NCI-H2029 treated with DMSO at 0.1 percent for 48 hours (cell line): ENCODE measurements at places on chromosomes 6 and 20.

DNA sequence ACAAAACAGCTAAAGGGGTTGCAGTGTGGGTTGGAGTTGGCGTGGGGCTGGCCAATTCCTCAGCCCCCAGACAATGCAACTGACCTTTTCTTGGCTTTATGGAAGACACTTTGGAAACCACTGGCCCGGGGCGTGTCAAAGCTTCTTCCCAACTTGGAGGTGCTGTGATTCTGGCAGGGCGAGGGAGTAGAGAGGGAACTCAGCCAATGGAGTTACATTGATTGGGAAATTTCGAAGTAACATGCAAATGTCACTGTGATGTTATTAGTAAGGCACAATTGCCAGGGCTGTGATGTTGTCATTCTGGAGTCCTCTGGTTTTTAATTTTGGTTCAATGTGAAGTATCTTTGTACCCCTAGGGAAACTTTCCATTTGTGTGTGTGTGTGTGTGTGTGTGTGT is 41.5 kb upstream of the EPB41L1 start:
- no peak for DNase-seq

GRCh38 chr6:14309516-14309915 is 191.9 kb downstream of the CD83 start:
- peak; percentile 73 for DNase-seq

- DNase-seq: no peak
Measured at GRCh38 chr6:11111769-11112437, 378 bp upstream of the ERVFRD-1 start.

DNA sequence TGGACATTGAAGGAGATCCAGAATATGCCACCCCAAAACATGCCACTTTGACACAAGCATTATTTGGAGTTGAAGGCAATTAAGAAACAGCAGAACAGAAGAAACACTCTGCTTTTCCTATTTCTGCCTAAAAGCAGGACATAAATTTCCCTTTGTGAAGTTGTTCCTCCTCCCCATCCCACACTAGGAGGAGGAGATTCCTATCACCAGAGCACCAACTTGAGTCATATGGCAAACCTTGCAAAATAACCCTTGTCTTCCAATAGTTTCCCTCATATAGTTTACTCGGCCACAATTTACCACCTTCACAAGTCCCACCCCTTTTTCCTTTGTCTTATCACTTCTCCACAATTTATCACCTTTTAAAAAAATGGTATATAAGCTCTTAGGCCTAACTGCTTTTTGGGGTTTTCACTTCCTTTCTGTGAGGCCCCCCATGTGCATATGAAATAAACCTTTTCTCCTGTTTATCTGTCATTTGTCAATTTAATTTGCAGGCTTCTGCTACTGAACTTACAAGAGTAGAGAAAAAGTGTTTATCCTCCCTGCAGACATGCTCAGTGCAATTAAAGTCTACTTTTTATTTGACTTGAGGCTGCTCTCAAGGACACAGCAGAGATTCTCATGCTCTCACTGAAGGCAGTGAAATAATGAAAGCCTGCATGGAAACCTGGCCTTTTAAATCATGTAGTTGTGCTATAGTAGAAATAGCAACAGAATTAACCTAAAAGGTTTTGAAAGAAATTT is 2.8 kb upstream of the RAB23 start:
- no peak for DNase-seq

DNA sequence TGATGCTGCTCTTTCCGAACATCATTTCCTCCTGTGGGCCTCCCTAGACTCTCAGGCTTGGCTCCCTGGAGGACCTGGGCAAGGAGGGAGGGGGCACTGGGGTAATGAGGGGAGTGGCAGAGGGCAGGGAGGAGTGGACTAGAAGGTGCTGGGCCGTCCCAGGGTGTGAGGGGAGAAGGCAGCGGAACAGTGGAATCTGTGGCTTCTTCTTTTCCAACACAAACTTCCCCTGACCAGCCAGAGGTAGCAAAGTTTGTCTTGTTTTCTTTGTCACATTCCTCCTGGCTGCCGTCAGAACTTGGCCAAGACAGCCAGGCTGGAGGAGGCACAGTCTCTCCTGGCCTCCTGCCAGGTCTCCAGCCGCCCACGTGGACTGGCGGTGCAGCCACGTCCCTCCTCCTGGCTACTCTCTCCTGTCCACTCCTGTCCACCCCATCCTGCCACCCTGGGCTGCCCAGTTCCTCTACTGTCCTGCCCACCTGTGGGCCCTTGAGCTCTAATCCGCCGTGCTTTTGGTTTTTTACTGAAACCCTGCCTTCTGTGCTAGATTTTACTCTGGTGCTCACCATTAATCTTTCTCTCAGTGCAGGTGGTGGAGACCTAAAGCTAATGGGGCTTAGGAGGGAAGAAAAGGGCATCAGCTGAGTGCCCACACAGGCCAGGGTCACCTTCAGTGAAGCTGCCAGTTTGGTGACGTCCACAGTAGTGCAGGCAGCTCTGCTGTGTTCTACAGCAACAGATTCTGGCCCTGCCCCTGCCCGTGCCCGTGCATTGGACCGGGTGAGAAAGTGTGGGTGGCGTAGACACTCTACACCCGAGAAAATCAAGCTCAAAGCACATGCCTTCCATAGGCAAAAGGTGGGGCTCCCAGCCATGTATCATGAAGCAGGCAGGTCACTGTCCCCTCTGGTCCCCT is 2.8 kb upstream of the CDSN start:
- no peak for DNase-seq

DNA sequence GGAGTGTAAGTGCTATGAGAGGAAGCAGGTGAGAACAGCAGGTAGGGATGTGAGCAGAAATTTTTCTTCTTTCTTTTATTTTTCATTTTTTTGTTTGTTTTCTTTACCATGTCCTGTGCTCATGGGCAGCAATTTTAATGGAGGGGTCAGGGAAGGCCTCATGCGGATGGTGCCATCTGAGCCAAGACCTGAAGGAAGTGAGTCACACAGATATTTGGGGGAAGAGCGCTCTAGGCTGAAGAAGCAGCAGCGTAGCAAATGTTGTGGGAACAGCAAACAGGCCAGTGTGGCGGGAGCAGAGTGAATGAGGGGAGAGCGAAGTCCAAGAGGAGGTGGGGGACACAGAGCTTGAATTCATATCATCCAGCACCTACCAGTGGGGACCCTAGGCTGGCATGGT is 12.7 kb downstream of the SPDEF start:
- no peak for DNase-seq

DNA sequence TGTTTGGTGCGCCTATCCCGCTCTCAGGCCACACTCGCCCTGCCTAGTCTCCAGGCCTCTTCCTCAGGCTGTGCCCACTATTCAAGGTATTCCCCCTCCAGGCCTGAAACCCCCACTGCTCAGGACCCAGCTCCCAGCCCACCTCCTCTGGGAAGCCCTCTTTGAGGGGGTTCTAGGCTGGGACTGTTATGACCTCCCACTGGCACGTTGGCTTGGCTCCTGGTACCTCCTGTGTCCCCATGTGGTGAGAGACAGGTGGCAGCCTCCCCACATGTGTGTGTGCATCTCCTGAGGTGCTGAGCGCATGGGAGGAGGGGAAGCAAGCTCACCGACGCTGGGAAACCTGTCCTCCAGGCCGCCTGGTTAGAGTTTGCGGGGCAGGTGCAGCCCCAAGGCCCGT is 82.5 kb downstream of the EDN3 start:
- DNase-seq: no peak

- no peak for DNase-seq
Measured at GRCh38 chr20:20139403-20139802, 87.1 kb downstream of the CFAP61 start.

DNA sequence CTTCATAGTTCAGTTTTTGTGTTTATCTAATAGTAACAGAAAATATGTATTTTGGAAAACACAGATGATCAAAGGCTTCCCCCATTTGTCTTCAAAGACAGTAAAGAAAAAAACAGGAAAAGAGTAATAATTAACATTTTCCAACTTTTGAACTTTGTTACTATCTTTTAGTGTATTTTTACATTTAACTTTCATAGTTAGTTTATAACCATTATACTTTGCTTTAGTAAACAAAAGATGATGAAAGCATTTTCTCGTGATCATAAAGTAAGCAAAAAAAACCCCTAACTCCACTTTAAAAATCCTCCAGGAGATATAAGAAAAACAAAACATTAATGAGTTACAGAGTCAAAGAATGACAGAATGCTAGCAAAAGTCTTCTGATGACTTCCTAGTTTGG is 13.6 kb upstream of the GPRC6A start:
- DNase-seq: no peak

DNA sequence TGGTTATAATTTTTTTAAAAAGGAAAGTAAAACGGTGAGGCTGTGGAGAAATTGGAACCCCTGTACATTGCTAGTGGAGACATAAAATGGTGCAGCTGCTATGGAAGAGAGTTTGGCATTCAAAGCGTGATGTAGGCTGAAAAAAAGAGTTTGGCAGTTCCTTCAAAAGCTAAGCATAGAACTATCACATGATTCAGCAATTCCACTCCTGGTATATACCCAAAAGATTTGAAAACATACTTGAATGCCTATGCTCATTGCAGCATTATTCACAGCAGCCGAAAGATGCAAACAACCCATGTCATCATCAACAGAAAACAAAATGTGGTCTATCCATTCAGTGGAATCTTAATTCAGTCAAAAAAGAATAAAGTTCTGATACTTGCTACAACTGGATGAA is 4.5 kb upstream of the SGK2 start:
- no peak for DNase-seq

- no peak for DNase-seq
Measured at GRCh38 chr20:42862446-42862845, 327.3 kb downstream of the PTPRT start.

DNA sequence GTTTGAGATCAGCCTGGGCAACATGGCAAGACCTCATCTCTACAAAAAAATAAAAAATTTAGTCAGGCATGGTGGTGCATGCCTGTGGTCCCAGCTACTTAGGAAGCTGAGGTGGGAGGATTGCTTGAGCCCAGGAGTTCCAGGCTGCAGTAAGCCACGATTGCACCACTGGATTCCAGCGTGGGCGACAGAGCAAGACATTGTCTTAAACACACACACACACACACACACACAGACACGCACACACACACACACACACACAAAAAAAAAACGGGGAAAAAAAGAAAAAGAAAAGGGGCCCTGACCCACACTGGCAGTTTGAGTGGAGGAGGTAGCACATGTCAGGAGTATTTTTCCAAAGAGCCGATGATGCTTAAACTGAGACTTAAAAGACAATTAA is 122.2 kb downstream of the AFG1L start:
- no peak for DNase-seq

GRCh38 chr20:59001068-59001448 is 6.0 kb downstream of the CTSZ start:
- no peak for DNase-seq

GRCh38 chr6:113691260-113691656 is 165.9 kb upstream of the MARCKS start:
- DNase-seq: no peak

- DNase-seq: no peak
Measured at GRCh38 chr6:53944543-53944942, 149.7 kb downstream of the LRRC1 start.

DNA sequence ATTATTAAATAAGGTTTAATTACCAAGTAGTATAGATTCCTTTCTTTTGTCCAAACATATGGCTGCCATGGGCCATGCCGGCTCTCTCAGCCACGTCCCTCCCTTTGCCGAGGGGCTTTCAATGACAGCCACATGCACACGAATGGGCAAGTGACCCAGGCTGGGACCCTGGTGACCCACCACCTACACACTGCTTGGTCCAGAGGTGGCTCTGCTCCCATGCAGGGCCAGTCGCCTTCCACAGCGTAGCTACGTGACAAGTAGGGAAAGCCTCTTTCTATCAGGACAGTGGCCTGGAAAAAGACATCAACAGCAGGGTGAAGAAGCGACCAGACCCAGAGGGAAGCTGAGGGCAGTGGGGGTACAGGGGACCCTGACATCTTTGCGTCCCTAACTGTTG is 152.8 kb upstream of the CST7 start:
- no peak for DNase-seq

- DNase-seq: peak; percentile 92
Measured at GRCh38 chr6:26532699-26533531, 5.3 kb upstream of the HMGN4 start.

GRCh38 chr6:109514946-109515345 is 31.9 kb upstream of the ZBTB24 start:
- DNase-seq: no peak

DNA sequence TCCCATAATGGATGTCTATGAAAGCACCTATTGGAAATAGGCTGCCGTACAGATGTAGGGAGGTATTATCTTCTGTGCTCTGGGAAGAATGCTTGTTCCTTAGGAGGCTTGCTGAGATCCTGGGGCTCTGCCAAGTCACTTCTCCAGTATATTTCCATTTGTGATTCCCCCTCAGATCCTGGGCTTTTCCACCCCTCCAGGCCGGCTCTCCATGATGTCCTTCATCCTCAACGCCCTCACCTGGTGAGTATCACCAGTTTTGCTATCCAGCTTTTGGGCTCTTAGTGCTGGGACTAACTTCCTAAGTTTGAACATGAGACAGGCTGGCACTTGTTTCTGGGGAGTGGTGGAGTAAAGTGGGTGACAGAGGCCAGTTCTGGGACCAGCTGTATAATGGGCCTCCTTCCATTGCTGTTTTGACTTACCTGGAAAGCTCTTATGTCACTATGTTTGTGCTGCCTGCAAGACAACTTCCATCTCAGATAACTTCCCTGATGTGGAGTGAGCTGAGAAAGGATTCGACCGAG is 2.6 kb downstream of the SYS1 start:
- DNase-seq: no peak

DNA sequence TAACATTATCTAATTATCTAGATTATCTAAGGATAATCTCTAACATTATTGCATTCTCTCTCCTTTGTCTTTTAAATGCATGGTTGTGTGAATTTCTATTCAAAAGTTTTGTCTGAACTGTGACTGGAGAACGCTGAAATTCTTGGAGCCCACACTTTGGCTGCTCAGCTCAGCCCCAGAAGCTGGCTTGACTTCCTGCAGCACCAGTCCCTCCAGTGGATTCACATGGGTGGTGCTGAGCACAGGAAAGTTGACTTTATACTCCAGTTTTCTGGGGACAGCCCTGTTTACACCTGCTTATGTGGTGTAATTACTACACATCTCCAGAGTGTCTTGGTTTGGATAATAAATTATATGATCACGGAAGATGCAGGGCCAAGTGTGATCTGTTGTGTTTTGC is 255.1 kb upstream of the NOX3 start:
- DNase-seq: no peak

- no peak for DNase-seq
Measured at GRCh38 chr6:132648828-132649227, 10.2 kb downstream of the TAAR1 start.

- DNase-seq: no peak
Measured at GRCh38 chr20:35030136-35030535, 62.5 kb downstream of the TRPC4AP start.

GRCh38 chr6:142074516-142074915 is 58.2 kb upstream of the GJE1 start:
- no peak for DNase-seq

DNA sequence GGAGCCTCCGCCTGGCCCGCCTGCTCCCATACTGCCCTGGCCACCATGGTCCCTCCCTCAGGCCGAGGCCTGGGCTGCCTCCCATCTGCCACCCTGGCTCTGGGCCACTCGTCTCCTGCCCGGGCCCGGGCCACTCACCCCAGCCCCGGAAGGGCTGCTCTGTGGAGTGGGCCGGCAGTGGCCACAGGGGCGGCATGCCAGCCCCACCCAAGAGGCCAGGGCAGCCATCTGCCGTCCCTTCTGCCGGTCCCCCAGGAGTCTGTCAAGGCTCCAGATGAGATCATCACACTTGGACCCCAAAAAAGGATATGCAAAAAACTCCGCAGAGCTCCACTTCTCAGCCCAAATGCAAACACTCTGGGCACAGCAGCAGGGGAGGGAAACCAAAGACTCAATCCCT is 23.8 kb upstream of the TLDC2 start:
- DNase-seq: no peak

- peak; percentile 78 for DNase-seq
Measured at GRCh38 chr20:4038047-4038459, 22.7 kb upstream of the RNF24 start.

GRCh38 chr6:50935442-50935841 is 116.8 kb downstream of the TFAP2B start:
- no peak for DNase-seq
